ENCODE measurements at places on chromosomes 6 and 20.
A peak's percentile ranks its signal among the peaks of the same experiment; 100 is the strongest.

- DNase-seq = no peak
Observed at GRCh38 chr6:111721753-111722154, 116.1 kb upstream of the TRAF3IP2 start.

DNA sequence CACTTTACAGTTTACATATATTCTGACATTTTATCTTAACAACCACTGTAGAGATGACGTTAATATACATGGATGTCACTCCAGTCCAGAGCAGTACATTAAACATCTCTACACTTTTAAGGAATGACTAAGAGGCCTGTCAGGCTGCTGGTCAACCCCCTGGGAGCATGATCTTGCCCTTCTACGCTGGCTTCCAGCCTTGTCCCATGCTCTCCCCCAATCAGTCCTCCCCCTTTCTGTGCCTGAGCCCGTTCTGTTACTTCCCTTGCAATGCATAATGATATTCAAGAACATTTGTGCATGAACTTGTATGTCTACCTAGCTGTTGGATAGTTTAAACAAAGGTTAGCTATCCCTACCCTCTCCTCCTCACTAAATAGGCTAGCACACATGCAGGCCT lies 40.5 kb upstream of the PLCB4 start:
- DNase-seq = no peak

DNA sequence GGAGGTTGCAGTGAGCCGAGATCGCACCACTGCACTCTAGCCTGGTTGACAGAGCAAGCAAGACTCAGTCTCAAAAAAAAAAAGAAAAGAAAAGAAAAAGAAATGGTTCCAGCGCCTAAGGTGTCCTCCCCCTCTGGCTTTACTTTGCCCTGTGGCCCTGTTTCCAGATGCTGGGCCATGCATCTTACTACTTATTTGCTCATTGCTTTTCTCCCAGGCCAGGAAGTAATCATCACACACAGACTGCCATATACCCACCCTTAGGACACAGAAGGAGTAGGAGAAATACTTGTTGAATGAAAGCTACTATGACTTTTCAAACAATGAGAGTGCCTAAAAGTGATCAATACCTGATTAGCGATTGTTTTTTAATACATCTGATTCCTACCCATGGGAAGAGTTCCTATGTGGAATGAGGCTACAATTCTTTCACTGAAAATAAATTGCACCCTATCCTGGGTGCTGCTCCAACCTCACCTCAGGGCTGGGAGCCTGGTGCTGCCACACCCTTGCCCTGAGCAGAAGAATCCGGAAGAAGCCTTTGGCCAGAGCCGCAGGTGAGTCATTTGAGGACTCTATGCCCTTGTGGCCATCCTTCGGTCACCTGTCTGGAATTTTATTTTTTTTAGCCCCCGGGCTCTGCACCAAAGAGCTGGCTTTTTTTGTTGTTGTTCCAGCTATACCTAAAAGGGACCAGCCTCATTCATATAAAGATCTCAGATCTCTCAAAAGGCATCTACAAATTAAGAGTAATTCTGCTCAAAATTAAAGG lies 22.7 kb upstream of the TFAP2C start:
- DNase-seq = peak; percentile 99

DNA sequence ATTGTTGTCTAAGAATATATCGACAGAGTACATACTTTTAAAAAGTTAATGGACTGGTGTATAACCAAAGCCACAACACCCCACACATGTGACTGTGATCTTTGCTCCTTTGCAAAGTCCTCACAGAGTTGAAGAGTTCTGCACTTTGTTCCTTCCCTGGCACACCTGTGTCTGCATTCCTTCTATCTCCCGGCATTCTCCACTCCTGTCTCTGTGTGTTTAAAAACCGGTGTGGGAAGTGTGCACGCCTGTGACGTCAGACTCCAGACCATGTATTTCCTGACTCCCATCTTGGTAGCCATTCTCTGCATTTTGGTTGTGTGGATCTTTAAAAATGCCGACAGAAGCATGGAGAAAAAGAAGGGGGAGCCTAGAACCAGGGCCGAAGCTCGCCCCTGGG lies at the start of gene IYD:
Gene IYD (plus strand): TSS at position 251 of the 400 bp plus-strand sequence. CDS start 20 bp downstream, at position 271.
- DNase-seq = no peak

DNA sequence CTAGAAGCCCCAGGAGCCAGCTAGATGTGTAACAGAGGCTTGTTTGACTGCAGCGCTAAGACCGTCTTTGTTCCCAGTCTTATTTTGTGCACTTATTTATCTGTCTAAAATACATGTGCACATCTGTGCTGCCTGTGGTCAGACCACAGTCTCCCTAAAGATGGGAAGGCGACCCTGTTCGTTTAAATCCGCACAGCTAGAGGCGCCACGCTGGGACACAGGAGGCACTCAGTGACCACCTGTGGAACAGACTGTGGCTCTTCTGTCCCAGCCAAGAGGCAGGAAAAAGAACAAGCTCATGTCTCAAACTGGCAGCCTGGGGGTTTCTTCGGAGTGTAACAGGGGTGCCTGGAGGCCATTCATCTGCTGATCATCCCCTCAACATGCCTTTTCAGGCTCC lies 66.8 kb downstream of the CPNE5 start:
- DNase-seq = no peak

GRCh38 chr20:43191143-43191542 lies 1.4 kb upstream of the PTPRT start:
- DNase-seq = no peak

All from SW480 (cell line).